ENCODE measurements at places on chromosomes 16 and 17. TPM values are rescaled to one million over a fixed set of nuclear protein-coding genes. Genes with fewer than 3 reads are reported as not detected.

DNA sequence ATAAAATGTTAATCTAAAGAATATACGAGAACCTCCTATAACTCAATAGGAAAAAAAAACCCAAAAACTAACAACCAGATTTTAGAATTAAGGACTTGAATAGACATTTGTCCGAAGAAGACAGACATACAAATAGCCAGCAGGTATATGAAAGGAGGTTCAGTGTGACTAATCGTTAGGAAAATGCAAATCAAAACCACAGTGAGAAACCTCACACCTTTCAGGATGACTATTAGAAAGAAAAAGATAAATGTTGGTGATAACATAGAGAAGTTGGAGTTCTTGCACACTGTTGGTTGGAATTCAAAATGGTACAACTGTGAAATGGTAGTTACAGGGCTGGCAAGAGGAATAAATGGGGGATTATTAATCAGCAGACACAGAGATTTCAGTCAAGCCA lies 339.0 kb downstream of the TMEM114 start:
- DNase-seq: no peak

DNA sequence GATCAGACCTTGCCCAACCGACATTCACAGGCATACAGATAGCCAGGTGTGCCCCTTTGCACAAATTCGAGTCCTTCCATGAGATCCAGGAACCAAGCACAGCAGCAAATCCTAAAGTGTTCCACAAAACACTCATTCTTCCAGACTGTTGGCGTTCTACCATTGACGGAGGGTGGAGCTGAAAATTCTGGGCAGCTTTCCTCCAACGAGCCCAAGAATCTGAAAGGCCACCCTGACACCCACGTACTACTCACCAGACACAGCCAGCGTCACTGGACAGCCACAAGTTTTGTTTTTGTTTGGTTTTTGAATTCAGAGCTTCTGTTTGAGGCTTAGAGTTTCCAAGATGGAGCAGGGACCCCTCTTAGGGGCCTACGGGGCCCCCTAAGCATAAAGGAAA lies 83.8 kb downstream of the PMP22 start:
- DNase-seq: no peak

DNA sequence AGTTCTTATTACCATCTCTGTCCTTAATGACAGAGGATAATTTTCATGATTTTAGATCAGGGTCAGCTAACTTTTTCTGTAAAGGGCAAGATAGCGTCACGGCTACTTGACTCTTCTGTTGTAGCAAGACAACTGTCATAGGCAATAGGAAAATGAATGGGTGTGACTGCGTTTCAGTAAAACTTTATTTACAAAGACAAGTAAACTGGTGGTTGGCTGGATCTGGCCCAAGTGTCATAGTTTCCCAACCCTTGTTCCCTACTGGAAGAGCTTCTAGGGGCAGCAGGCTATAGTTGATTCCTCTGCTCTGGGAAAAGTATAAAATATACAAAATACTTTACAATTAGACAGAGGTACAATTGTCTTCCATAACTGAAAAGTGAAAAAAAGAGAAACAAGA lies 50.6 kb upstream of the VPS4A start:
- DNase-seq: no peak

DNA sequence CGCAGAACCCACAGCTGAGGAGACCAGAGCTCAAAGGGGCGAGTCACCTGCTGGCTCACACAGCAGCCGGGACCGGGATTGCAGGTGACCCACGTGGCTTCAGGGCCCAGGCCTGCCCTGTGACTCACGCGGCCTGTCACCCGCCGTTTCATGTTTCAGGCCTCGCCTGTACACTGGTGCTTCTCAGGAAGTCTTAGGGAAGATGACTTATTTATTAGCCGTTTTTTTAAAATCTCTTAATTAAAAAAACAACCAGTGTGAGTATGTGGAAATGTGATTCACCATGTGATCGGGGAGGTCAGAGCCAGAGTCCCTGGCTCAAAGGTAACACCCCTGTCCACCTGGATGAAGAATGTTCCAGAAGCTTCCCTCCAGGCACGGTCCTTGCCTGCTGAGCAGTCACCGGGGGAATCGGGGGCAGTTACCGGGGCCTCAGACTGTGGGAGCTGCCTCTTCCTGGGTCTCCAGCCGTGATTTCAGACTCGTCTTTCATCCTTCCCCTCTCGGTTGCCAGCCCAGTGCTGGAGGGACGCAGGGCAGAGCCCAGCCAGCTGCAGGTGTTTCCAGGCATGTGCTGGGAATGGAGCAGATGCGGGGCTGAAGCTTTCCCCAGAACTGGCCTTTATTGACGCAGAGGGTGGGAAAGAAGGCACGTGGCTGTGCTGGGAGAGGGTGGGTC lies 49.3 kb downstream of the CMIP start:
- peak; percentile 57 for DNase-seq

- DNase-seq: no peak
These were observed 57.3 kb upstream of the DLX4 start for GRCh38 chr17:49911719-49912118.

HIC1 gene
- 24.2 TPM for total RNA-seq

CHP2 gene
- not detected for total RNA-seq

SREBF1 gene
- total RNA-seq: 28.7 TPM

All from right cardiac atrium (tissue), 5 donors.